Stimulated activated CD4-positive, alpha-beta T cell treated with anti-CD3 and anti-CD28 coated beads, Interleukin-4, amount 100 ng/mL, for 24 hours (primary cell): ENCODE measurements at places on chromosomes 11 and 22.

DNA sequence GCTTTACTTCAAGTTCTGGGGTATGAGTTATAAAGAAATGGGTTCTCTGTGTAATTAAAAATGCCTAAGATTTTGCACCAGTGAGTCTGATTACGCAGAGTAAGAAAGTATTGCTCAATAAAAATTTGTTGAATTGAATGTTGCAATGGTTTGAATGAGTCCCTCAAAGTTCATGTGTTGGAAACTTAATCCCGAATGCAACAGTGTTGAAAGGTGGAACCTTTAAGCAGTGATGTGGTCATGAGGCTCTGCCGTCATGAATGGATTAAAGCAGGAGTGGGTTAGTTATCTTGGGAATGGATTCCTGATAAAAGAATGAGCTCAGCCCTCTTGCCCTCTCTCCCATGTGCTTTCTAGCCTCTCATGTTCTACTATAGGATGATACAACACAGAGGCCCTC is 52.6 kb upstream of the SESN3 start:
- DNase-seq, result no peak

DNA sequence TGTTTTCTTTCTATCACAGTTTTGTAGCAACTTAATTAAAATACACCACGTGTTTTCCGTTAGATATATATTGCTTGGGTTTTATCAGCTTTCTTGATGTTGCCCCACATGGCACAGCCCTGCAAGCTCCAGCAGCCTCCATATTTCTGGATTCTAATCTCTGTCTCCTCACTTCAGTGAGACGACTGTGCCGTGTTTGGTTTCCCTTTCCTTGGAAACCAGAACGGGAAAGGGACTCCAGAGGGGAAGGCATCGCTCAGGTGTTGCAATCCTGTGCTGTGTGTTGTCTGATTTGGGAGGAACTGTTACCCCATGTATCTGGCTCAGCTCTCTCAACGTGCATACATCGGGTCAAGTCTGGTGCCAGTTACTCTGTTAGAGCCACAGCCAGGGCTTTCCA is 464.2 kb upstream of the B3GAT1 start:
- DNase-seq, result no peak

DNA sequence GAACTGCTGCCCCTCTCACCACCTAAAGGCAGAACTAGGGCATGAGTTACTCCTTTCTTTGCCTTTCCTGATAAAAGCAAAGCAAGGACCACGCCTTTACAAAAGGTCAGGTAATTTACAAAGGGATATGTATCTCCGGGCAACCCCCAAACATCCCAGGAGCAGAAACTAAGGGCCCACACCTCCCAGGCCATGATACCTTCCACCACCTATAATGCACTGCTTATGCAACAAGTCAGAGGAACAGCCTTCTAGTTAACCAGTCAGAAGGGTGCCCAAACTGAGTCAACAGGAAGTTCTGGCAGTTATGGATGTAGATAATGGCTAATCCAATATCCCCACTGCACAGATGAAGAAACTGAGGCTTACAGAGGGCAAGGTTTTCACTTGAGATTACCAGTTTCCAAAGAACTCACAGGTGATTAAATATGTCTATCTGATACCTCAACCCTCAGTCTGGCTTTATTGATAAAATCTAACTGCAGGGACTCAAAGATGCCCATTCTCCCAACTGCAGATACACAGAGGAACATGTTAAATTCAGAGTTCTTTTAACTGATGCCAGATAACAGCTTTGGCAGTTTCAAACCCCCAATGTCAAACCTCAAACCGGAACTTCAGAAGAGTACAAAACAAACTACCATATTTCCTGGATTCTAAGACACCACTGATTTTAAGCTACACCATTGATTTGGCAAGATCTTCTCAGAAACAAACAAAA is 16.8 kb upstream of the CASTOR1 start:
- no peak for DNase-seq

- DNase-seq, result no peak
These were observed 1.5 kb downstream of the ATG13 start for GRCh38 chr11:46618837-46619236.

DNA sequence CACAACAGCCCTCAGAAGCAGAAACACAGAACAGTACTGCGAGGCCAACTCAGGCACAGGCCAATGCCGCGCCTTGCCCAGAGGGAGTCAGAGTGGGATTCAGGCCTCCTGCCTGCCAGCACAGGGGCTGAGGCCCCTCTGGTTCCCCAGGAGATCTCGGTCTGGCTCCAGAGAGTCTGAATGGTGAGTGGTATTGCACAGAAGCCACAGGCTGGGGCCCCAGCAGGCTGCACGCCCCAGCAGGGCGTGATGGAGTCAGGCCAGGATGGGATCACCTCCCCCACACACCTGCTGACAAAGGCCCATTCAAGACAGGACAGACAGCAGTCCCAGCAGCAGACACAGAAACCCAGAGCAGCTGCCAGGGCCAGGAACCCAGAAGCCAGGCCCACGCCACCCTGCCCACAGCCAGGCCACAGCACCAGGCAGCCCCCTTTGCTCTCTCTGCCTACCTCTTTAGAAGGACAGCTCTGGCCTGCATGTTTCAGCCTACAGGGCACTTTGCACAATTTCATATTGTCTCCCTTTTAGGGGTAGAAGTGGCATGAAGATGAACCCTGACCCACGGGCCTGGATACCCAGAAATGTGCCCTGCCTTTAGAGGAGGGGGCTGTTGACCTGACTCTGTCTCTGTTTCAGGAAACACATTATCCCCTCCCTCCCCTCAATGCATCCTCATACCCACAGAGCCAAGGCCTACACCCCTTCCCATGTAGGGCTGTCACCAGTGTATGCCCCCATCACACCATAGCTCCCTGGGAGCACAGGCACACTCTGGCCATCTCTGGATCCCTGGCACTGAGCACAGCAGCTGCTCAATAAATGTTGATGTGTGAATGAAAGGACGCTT is 6.1 kb downstream of the FXYD6 start:
- DNase-seq, result no peak

- no peak for DNase-seq
These were observed 54.3 kb downstream of the PISD start for GRCh38 chr22:31607696-31608095.

- DNase-seq, result no peak
These were observed 77.1 kb upstream of the IGLL5 start for GRCh38 chr22:22810471-22810870.

DNA sequence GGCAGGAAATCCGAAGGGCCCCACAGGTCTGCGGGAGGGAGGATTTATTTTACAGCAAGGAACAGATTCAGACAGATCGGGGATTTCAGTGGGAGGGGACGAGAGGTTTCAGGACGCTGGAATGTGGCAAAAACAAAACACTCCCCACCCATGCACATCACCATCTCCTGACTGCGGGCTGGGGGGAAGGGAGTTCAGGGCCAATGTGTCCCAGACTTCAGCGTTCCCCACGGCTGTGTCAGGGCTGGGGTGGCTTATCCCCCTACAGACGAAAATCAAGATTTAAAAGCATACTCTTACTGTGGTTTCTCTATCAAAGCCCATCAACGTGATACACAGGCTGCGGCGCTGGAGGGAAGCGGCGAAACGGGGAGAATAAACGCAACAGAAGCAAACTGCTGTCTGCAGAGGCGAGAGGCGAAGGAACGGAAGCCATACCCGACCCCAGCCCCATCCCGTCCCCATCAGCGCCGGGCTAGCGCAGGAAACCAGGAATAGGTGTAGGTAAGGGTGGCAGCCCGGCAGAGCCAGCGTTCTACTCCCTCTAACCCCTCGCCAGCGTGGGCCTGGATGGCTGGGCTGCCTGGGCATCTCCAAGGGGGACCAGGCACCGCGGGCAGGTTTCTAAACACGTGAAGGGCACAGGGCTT is 2.7 kb downstream of the TENM4 start:
- no peak for DNase-seq

DNA sequence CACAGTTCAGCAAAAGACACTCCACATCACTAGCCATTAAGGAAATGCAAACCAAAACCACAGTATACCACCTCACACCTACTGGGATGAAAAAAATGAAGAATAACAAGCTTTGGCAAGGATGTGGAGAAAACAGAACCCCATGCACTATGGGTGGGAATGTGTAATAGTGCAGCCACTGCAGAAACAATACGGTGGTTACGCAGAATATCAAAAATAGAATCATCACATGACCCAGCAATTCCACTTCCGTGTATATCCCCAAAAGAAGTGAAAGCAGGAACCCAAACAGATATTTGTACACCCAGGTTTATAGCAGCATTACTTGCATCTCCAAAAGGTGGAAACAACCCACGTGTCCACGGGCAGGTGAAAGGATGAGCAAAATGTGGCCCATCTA is 20.8 kb downstream of the CARS1 start:
- no peak for DNase-seq

DNA sequence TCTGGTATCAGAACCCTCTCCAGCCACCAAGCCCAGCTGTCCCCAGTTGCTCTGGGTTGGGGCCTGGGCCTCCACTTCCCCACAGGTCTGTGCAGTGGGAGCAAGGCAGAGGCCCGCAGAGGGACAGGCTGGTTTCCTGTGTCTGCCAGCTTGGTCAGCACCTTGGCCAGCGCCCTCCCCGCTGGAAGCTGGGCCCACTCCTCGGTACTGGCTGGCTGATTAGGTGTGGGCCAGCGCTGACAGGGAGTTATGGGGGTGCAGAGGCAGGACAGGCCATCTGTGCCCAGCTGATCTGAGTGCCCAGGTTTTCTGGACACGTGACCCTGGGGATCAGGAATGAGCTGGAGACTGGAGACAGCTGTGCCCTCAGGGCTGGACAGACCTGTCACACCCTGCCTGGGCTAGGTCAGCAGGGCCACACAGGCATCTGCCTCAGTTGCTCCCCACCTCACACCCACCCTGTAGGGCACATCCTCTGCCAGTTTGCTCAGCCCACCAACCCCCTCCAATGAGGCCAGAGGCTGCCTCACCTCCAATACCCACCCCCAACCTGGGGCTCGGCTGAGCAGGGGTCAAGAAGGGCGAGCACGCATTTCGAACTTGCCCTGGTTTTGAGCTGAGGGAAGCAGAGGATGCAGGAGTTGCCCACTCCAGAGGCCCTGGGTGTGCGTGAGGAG is 175.3 kb downstream of the IGLL1 start:
- DNase-seq, result no peak

- no peak for DNase-seq
These were observed 34.9 kb upstream of the GRIA4 start for GRCh38 chr11:105574974-105575373.

DNA sequence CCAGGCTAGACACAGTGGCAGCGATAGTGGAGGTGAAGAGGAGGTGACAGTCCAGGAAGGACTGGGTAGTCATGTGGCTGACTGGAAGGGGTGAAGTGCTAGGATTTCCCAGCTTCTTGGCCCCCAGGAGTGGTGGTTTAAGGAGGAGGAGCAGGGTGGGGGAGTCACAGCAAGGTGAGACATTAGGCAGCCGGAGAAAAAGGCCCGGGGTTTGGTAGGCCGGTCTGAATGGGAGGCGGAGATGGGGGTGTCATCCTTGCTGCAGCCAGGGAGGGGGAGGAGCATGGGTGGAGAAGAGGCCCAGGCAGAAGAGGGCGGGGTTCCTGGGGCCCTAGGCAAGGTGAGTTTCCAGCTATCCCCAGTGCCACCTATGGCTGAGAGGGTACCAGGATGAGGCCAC is 6.1 kb downstream of the SIPA1 start:
- no peak for DNase-seq

GRCh38 chr11:19196432-19196831 is 5.4 kb downstream of the CSRP3 start:
- DNase-seq, result no peak

- peak; percentile 94 for DNase-seq
These were observed 678 bp upstream of the ZFP91 start for GRCh38 chr11:58578136-58578634.

GRCh38 chr22:36467042-36467810 is 14.2 kb downstream of the TXN2 start:
- DNase-seq, result no peak

DNA sequence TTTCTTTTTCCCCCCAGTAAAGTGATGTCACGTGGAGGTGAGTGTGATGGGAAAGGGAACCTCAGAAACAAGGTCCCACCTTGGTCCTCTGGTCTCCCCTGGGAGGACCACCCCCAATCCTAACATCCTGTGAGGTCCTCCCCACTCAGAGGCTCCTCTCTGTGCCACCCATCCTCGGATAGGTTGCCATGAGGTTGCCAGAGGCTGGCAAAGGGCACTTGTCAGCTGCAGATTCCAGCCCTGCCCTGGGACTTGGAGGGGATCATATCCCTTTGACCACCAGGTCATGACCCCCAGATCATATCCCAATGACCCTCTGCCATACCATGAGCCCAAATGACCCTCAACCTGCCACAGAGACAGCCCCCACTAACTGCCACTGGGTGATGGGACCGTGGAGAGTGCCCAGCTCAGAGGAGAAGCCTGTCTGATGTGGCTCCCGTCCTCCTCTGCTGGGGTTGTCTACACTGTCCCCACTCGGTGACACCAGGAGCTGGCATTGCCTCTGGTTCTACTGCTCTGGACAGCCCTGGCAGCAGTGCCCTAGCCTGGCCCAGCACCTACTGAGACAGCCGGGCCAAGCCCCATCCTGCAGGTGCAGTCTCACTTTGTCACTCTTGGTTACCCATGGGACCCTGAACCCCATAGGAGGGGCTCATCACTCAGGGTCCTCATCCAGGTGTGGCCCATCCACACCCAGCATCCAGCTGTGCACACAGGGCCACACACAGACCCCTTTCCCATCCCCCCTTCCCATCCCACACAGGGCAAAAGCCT is 90.2 kb upstream of the KCNQ1OT1 start:
- DNase-seq, result no peak

- no peak for DNase-seq
These were observed 205.6 kb downstream of the ADAMTS15 start for GRCh38 chr11:130653838-130654636.

- no peak for DNase-seq
These were observed 384.9 kb downstream of the SHANK2 start for GRCh38 chr11:70867281-70868047.
